ENCODE measurements at places on chromosomes 3 and 15.

DNA sequence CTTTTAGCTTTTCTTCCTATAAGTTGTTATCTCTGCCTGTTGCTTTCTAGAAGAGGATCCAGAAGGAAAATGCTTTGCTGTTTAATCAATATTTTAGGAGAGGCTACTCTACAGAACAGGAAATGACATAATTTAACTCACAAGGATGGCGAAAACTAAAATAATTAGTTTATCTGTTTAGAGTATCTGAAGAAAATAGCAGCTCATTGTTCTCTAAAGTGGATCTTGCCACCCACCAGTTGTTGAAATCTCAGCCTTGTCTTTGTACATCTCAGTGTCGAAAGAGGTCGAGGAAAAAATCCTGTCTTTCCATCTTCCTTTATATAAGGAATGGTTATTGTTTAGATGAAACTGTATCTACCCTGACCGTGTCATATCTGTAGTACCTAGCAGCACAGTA lies 126.6 kb downstream of the ZNF609 start:
- DNase-seq, result no peak

DNA sequence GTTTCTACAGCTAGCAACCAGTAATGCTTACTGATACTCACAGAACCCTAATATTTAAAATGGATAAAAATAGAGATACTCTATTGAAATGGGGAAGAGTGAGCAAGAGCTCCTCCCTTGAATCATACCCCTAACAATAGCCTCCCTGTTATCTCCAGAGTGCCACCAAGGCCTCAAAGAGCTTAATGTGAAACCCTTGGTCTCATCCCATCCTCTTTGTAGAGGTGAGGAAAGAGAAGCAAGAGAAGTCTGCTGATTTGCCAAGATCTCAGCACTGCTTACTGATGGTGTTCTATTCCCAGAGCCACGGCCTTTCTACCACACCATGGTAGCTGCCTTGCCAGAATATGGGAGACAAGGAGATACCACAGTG lies 463.4 kb upstream of the PROK2 start:
- DNase-seq, result no peak

- no peak for DNase-seq
Observed at GRCh38 chr15:36612063-36612788, 32.8 kb downstream of the CDIN1 start.

DNA sequence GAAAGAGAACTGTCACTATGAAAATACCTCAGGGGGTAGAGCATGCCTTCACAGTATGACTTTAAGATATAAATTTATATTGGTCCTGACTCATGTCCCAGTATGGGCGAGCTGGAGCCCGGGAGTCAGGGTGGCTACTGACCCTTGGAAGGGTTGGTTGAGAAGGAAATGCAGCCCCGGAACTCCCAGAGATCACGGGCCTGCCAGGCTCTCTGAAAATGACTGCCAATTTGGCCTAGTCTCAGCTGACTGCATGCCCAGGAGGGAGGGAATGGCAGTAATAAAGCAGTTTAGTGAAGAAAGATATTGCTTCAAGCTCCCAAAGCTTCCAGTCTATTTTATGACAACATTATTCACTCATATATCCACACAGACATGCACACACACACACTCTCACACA lies 299.0 kb downstream of the NR2F2 start:
- no peak for DNase-seq

GRCh38 chr3:120081719-120082118 lies 12.5 kb downstream of the GSK3B start:
- DNase-seq, result no peak

DNA sequence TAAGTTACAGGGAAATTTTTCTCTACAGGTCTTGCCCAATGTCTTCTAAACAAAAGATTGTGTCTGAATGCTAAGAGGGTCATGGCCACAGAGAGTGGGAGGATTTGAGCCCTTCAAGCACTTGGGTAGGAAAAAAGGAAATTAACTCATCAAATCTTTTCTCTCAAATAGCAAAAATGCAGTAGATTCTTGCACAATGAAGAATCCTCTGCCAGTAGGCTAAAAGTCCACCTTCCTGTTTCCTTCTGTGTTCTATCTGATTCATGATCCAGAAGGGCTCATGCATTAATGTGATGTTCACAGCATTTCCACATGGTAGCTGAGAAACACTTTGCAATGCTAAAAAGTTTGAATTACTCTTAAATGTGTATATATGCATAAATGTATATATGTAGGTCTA lies 177.1 kb downstream of the CD47 start:
- no peak for DNase-seq

DNA sequence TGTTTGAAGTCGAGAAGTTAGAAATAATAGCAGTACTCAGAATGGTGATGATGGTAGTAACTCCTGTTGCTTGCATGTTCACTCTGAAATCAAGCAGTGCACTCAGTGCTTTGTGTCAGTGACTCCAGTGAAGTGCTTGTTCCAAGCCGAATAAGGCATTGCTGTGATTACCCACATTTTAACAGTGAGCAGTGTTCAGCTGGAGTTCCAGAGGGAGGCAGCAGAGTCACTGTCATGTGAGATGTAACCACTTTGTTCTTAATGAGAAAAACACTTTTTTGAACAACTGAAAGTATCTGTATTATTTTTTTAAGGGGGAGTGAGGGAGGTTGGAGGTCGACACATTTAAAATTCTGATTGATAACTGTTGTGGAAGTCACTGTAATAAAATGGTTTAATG lies 3.7 kb downstream of the MDFIC2 start:
- DNase-seq, result peak; percentile 40

GRCh38 chr15:69298697-69299441 lies at the start of gene PAQR5:
TSS of gene PAQR5 (plus strand) at chr15:69298912. CDS start at chr15:69360081, 61,169 bp downstream.
- DNase-seq, result no peak

DNA sequence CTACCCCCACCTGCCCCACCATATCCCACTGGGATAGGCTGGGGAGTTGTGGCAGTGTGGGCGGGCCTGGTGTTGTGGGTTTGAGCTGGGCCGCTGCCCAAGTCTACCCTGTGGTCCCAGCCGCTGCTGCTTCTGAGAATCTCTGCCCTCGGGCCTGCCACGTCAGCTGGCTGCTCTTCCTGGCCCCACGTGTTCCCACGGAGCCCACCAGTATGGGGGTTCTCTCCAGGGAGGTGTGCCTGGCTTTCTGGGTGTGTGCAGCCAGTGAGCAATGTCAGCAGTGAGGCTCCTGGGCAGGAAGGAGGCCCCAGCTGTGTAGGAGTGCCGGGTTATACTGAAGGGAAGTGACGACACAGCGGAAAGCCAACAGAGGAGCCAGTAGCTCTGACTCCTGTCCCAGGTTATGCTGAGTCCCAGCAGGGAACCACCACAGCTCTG lies 10.5 kb downstream of the GNAI2 start:
- DNase-seq, result no peak

DNA sequence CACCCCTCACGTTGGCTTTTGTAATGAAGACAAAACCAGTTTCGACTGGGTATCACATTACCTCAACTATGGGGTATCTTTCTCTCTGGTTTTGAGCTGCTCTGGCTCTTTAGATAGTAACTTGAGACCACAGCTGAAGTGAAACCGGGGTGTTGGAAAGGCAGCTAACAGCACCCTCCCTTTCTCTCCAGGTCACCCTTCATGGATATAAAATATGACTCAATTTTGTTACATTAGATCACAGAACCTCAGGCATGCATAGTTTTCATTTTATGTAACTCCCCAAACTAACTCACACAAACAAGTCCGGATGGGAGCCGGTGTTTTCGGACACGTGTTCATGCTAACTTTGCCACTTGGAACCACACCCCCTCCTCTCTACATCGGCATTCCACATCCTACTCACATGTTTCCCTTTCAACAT lies 90.7 kb downstream of the NR2F2 start:
- no peak for DNase-seq

- no peak for DNase-seq
Observed at GRCh38 chr3:126464997-126465396, 10.7 kb downstream of the ZXDC start.

DNA sequence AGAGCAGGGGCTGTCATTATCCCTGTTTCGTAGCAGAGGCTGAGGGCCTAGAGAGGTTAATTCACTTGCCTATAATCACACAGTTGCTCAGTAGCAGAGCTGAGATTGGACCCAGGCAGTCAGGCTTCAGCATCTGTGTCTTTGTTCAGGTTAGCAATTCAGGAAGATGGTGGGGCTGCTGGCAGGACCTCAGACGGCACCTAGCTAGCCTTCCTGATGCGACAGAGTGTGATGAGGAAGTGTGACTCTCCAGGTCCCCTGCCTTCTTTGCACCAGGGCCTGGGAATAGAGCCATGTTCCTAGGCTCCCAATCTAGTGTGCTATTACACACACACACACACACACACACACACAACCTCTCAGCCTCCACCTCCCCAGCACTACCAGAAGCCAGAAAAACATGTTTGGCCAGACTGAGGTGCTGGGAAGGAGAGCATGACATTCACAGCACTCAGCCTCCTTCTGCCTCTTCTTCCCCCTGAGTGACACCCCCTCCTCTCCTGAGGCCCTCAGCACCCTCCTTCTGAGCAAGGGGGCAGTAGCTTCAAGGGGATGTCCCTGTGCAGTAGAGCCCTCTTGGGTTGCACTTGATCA lies 88.9 kb downstream of the TLE3 start:
- DNase-seq, result no peak

GRCh38 chr3:123104550-123104949 lies 37.7 kb downstream of the PDIA5 start:
- DNase-seq, result no peak

- DNase-seq, result no peak
Observed at GRCh38 chr3:21216598-21216997, 534.4 kb downstream of the ZNF385D start.

GRCh38 chr3:127539366-127540060 lies 51.0 kb downstream of the TPRA1 start:
- no peak for DNase-seq

DNA sequence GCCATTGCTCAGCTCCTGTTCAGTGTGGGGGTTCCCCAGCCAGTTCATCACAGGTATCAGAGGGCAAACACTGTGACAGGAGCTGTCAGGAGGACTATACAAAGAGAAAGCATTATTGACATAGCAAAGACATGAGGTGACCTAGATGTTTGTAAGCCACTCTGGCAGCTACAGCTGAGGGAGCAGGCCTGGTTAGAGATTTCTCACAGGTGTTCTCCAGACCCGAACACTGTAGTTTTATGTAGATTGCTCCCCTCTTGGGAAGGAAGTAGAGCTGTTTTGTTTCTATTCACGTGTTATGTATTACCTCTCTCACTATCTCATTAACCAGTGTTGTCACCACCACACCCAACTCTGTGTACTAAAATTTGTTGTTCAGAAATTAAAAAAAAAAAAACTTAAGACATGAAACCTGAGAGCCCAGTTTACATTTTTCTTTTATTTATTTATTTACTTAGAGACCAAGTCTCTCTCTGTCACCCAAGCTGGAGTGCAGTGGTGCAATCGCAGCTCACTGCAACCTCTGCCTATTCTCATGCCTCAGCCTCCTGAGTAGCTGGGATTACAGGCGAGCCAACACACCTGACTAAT lies 123.7 kb downstream of the RBPMS2 start:
- no peak for DNase-seq

DNA sequence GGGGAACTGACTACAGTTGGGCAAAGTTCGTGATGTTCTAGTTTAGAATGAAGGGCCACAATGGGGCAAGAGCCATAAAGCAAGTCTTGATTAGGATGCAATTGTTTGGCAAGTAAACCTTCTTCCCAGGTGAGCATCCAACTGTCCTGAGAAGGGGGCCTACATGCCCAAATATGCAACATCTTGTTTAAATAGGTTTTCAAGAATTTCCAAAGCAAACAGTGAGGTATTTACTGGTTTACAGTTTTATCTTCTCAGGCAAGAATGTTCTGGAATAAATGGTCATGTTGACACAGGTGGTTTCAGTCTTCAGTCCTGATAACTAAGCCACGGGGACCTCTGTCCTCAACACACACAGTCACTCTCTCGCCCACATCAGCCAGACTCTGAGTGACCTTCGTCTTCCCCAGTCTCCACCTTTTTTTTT lies 90.3 kb upstream of the FAM174B start:
- no peak for DNase-seq

- DNase-seq, result no peak
Observed at GRCh38 chr3:143166376-143166775, 46.8 kb downstream of the CHST2 start.

- DNase-seq, result no peak
Observed at GRCh38 chr15:95994418-95994817, 336.1 kb upstream of the NR2F2 start.

DNA sequence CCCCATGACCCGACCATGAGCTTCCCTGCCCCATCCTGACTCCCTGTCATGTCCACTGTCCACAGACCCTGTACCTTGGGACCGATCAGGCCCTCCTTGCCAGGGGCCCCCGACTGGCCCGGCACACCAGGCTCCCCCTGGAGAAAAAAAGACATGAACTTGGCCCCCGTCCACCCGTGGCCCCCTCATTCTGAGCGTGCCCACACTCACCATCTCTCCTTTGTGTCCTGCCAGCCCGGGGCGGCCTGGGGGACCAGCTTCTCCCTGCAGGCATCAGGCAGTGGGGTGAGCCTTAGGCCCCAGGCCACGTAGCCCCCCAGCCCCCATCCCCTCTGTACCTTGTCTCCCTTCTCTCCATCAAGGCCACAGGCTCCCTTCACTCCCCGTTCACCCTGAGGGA lies 3.9 kb upstream of the UCN2 start:
- no peak for DNase-seq

DNA sequence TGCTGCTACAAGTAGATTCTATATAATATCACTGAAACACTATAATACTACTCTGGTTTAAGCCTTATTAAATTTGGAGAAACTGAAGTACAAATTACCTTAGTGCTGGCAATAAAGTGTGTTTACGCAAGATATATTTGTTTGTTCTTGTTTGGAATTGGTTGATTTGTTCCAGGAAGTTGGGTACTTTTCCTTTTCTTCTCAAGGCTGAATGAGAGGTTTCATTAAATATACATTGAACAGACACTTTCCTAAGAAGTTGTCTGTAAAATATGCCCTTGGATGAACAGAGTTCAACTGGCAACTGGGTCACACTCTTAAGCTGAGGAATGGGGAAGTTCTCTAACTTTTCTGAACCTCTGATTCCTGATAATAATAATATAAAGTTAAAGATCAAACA lies 542.1 kb upstream of the NAALADL2 start:
- DNase-seq, result no peak

DNA sequence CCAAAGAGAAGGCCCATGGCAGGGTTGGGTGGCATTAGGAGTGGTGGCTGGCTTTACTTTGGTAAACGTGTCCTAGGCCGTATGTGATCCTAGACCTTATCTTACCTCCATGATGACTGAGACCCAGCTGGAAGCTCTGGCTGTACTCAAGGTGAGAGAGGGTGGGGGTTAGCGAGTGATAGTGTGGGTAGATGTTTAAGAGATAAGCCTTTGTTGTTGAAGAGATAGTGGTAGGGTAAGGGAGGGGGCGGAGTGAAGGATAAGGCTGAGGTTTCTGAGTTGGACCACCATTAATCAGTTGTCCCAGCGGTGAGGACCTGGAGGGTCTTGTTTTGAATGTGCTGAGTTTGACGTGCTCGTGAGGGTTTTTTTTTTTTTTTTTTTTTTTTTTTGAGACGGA lies 61.5 kb upstream of the ULK4 start:
- DNase-seq, result no peak

DNA sequence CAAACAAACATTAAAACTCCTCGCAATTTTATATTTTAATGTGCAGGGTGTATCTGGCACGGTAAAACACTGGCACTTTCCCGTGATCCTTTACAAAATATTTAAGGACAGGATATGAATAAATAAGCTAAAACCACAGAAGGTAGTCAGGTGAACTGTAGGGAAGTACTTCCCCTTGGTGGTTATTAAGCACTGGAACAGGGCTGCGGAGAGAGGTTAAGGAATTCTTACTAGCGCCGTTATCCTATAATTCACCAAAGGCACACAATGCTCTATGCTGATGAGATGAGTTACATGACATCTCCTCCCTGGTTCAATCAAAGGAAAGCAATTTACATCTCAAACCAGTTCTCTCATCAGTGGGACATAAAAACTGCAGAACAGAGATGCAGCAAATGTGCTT lies 289.8 kb downstream of the ZBTB20 start:
- DNase-seq, result no peak

Measured in putamen (tissue), 1 donor.